ENCODE measurements at places on chromosomes 7 and 10.

DNA sequence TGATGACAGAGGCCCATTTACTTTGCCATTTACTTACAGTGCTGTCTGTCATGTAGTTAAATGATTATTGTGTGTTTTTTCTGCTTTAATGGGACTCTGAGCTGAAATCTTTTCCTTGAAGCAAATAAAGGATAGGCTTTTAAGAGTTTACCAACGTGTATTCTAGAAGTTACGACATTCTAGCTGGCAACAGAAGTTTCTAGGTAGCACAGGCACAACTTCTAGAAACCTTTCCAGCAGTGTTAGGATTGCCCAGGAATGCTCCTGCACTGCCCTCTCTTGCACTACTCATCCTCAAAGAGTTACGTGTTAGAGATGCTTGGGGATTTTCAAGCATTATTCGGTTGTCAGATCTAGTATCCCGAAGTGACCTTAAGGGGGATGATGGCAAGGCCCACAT, 42.5 kb upstream of the TMEM236 start:
- no peaks in the 10 kb centered on the region for H3K4me1 ChIP-seq
- no peak for DNase-seq
- H3K4me3 ChIP-seq, result no peak overlapping the region
- no peak overlapping the region for H3K27ac ChIP-seq
- H3K27me3 ChIP-seq, result no peaks in the 10 kb centered on the region
- H3K36me3 ChIP-seq, result peaks cover 12% of the 10 kb centered on the region

- DNase-seq, result no peak
- H3K4me3 ChIP-seq, result no peak overlapping the region
- H3K36me3 ChIP-seq, result no peaks in the 10 kb centered on the region
- no peak overlapping the region for H3K27ac ChIP-seq
- no peaks in the 10 kb centered on the region for H3K4me1 ChIP-seq
Measured at GRCh38 chr7:40311307-40311706, 176.5 kb downstream of the SUGCT start.

DNA sequence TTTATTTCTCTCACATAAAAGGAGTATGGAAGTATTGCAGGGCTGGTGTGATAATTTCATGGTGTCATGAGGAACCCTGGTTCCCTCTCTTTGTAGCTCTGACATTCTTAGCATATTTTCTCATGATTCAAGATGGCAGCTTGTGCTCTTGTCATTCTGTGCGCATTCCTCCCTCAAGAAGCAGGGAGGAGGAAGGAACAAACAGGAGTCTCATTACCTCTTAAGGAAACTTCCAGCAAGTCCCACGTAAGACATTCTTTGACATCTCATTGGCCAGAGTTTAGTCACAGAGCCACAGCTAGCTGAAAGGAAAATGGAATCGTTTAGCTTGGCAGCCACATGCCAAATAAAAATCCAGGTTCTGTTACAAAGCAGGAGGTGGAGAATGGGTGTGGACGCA, 546.8 kb downstream of the LRMDA start:
- no peak overlapping the region for H3K27ac ChIP-seq
- no peak for DNase-seq
- no peak overlapping the region for H3K4me3 ChIP-seq
- H3K27me3 ChIP-seq, result no peaks in the 10 kb centered on the region

DNA sequence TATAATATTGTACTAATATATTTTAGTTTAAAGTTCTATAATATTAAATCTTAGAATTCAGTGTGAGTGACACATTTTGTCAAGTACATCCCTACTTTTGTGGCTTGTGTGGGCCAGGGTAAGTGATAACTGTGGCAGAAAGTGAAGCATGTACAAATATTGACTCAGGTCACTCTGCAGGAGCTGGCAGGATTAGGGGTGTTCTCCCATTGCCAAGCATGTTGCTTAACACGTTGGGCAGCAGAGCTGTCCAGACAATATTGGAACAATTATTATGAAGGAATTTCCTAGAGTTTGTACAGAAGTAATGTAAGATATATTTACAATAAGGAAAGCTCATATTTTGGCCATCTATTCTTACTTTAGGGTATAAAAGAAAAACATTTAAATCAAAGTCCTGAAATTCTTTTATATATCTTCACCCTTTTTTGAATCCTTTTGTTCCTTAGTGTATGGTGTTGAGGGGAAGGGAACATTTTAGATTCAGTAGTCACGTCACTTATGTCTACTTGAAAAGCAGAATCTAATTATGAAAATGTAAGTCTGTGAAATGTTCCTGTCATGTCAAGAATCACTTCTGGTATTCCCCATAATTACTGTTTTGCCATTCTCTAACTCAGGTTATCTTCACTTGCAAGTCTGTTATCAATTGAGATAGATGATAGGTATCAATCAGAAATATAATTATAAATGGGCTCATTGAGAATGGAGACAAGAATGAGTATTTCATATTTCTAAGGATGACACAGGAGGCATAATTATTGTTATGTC, 4.0 kb downstream of the HDAC9 start:
- no peak overlapping the region for H3K27ac ChIP-seq
- no peaks in the 10 kb centered on the region for H3K27me3 ChIP-seq
- no peaks in the 10 kb centered on the region for H3K36me3 ChIP-seq
- H3K4me3 ChIP-seq, result no peak overlapping the region
- no peak for DNase-seq

- H3K27ac ChIP-seq, result no peak overlapping the region
- no peak for DNase-seq
- peaks cover 15% of the 10 kb centered on the region for H3K4me1 ChIP-seq
- no peaks in the 10 kb centered on the region for H3K27me3 ChIP-seq
Measured at GRCh38 chr7:17401791-17402627, 103.6 kb downstream of the AHR start.

- no peak overlapping the region for H3K4me3 ChIP-seq
- no peaks in the 10 kb centered on the region for H3K27me3 ChIP-seq
- H3K36me3 ChIP-seq, result no peaks in the 10 kb centered on the region
- no peak for DNase-seq
Measured at GRCh38 chr7:42964849-42965805, 33.0 kb downstream of the MRPL32 start.

- H3K36me3 ChIP-seq, result peaks cover 14% of the 10 kb centered on the region
- no peaks in the 10 kb centered on the region for H3K27me3 ChIP-seq
- no peak overlapping the region for H3K27ac ChIP-seq
- H3K4me1 ChIP-seq, result no peaks in the 10 kb centered on the region
- H3K4me3 ChIP-seq, result no peak overlapping the region
Measured at GRCh38 chr10:100508691-100509150, 10.9 kb downstream of the SEC31B start.

DNA sequence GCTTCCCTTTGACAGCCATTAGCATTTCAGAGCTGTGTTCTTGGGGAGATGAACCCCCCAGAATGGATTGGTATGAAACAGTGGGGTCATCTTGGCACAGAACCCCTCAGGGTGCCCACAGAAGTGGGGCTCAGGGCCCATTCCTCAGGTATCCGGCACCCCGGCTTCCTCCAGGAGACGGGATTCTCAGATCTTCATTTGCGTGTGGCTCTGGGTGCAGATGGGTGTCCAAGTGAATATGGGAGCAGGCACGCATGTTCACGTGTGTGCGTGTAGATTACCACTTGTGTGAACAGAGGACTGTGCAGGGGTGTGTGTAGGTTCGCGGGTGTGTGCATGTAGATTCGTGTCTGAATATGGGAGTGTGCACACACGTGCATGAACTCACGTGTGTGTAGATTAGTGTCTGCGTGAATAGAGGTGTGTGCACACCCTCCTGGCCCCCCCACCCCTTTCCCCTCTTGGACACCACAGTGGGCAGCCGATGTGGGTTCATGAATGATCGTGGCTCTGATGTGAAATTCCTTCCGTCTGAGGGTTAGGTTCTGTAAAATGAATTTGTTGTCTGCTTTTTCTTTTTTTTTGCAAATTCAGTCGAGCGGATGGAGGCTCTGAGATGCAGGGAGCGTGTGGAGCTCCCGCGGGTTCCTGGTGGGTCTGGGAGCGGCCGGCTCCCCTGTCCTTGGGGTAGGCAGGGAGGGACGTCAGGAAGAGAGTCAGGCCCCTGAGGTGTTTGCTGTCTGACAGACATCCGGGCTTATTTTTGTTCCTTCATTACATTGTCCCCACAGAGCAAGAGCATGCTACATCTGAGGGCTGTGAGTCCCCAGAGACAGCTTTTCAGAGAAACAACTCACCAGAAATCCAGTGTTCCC, 7.4 kb downstream of the ELFN1 start:
- H3K4me3 ChIP-seq, result no peak overlapping the region
- DNase-seq, result no peak
- peaks cover 11% of the 10 kb centered on the region for H3K27me3 ChIP-seq
- H3K36me3 ChIP-seq, result no peaks in the 10 kb centered on the region
- H3K4me1 ChIP-seq, result no peaks in the 10 kb centered on the region

DNA sequence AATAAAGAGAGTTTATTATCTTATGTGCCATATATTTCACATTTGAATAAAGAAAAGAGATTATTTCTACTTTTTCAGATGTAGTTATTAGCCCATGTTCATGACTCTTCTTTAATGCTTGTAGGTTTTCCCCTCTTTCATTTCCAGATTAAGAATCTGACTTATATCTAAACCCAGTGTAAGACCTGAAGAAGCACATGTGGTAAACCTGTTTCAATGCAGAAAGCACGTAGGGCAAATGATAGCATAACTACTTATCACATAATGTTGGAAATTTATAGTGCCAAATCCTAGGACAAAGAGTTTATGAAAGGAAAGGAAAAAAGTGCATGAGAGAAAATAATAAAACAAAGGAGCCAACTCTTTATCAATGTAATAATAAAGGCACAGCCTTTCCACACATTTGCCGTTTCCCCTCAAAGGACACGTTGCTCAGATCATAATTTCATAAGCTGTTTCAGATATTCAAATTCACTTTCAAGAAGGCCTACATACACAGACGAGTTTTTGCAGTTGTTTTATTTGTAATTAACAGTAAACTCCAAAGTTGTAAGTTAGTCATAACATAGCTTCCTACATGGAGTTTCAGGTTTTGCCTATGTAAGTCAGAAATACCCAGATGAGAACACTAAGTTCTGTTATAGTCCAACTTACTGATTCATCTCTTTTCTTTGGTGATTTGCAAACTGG, 88.8 kb upstream of the MDFIC start:
- H3K36me3 ChIP-seq, result no peaks in the 10 kb centered on the region
- H3K4me1 ChIP-seq, result no peaks in the 10 kb centered on the region
- no peak overlapping the region for H3K27ac ChIP-seq
- no peak overlapping the region for H3K4me3 ChIP-seq
- no peak for DNase-seq

DNA sequence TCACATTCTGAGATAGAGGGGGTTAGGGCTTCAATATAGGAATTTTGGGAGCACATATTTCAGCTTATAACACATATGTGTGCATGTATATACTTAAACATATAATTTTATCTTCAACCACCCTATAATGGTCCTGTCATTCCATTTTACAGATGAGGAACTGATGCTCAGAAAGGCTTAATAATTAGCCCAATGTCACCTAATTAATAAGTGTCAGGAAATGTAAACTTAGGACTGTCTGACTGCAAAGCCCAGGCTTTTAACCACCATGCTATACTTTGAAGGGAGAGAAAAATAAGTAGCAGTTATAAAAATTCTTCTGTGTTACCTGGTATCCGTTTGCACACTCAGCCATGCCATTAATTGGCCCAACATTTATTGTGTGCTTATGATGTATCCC, 172.6 kb downstream of the SKIDA1 start:
- H3K27ac ChIP-seq, result no peak overlapping the region
- no peak overlapping the region for H3K4me3 ChIP-seq
- H3K27me3 ChIP-seq, result no peaks in the 10 kb centered on the region
- peaks cover 4% of the 10 kb centered on the region for H3K4me1 ChIP-seq
- no peaks in the 10 kb centered on the region for H3K36me3 ChIP-seq
- no peak for DNase-seq

DNA sequence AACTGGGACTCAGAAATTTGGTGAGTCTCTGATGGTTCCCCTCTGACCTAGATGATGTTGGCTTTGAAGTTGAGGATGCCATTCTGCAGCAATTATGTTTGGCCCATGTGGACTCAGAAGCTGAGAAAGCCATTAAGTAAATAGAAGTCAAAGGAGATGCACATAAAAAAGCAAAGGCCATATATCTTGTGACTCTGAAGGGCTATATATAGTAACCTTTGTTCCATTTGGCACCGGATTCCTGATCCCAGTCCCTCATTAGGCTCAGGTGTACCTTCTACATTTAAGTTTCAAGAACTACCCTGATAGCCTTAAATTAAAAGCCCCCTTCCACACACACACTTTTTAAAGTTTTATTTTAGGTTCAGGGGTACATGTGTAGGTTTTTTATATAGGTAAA, 50.0 kb upstream of the PDK4 start:
- H3K4me1 ChIP-seq, result no peaks in the 10 kb centered on the region
- H3K4me3 ChIP-seq, result no peak overlapping the region
- no peaks in the 10 kb centered on the region for H3K27me3 ChIP-seq
- DNase-seq, result no peak
- H3K36me3 ChIP-seq, result no peaks in the 10 kb centered on the region

DNA sequence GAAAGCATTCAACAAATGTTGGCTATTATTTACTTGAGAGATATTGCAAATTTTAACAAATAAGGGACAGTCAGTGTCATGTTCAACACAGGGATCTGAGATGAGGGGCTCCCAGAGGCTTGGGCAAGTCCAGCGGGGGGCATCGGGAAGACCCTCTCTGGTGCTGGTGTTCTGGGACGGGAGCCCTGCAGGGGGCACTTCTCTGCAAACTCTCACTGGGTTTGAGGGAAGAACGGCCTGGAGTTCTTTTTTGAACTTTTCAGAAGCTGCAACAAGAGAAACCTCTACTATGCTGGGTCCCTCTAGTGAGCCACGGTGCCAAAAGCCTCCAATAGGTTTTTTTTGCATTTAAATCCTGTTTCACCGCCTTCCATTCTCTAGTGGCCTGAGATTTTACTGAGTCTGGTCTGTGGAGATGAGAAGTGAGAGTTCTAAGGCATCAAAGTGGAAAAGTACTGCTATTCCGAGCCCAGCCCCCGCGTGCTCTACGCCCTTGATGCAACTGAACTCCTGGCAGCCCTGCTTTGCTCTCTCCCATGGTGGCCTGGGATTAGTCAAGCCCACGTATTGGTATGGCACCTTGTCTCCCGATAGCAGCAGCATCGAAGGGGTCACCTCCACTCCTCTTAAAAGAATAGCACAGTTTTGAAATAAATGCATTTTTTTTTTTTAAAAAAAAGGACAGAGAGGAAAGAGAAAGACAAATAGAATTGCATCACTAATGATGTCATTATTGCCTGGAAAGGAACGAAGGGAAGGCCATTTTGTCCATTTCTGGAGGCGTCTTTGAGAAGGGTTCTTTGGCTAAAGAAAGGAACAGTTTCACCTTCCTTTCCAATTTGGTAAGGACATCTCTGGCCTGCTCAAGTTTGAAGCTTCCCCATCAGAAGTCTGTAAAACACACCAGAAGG, 43.5 kb downstream of the CLEC2L start:
- H3K27me3 ChIP-seq, result no peaks in the 10 kb centered on the region
- no peak overlapping the region for H3K27ac ChIP-seq
- DNase-seq, result no peak

Data from upper lobe of left lung (tissue), 6 donors.